ENCODE measurements at places on chromosomes 6 and 20.
A peak's percentile ranks its signal among the peaks of the same experiment; 100 is the strongest.

DNA sequence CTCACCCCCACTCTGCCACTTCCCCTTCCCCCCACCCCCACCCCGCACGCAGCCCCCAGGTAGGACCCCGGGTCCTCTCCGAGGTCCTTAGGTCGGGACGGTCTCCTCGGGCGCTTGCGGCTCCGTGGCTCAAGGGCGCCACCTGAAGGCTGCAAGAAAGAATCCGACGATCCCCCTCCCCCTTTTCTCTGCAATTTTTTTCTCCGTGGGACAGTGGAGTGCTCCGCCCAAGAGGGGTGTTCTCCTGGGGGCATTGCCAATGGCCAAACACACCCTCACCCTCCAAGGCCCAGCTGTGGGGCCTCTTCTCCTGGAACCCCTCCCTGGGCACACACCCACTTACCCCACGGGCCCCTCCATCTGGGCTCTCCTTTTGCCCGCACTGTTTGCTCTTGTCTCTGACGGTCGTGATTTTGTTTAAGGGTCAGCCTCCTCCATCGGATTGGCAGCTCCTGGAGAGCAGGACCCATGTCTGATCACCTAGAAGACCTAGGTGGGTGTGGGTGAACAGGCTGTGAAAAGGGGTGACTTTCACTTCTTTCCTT lies 1.1 kb upstream of the TMEM74B start:
- DNase-seq = peak; percentile 14

DNA sequence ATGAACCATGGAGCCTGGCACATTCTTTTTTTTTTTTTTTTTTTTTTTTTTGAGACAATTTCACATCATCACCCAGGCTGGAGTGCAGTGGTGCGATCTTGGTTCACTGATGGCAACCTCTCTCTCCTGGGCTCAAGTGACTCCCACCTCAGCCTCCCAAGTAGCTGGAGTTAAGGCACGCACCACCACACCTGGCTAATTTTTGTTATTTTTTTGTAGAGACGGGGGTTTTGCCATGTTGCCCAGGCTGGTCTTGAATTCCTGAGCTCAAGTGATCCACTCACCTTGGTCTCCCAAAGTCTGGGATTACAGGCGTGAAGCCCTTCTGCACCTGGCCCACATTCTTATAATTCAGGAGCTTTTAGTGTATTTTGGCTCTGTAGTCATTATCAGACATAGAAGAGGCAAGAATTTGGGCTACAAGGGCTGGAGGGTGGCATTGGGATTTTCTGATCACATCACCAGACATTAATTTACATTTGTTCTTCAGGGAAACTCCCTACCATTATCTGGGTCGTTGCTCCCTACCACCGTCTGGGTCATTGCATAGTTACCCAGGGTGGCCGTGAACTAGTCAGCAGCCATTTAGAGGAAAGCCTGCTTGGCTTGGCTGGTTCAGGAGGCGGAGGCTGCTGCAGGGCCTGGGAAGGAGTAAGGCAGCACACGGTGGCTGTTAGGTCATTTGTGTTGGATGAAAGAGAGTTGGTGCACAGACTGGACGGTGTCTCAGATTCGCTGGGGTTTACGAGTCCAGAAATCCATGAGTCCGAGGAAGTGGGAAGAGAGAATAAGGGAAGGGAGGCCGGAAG lies 17.6 kb downstream of the ARID1B start:
- no peak for DNase-seq

- DNase-seq = no peak
These were observed 37.3 kb downstream of the SPDEF start for GRCh38 chr6:34518669-34519365.

DNA sequence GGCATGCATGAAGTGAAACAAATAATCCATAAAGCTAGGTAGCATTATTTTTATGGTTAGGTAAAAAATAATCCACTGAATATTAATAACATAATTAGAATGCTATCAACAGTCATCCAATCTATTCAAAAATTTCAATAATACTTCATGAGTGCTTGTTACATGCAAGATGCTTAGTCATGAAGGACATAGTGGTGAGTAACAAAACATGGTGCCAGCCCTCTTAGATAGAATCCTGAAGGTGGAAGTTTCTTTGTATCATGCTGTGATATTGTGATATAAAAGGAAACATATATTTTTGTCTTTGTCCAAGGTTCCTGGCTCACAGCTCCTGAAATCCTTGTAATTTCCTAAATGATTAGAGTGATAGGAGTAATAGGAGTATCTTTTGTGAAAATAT lies 14.9 kb downstream of the RCAN2 start:
- no peak for DNase-seq

GRCh38 chr6:160203953-160204352 lies 54.7 kb downstream of the SLC22A2 start:
- no peak for DNase-seq

DNA sequence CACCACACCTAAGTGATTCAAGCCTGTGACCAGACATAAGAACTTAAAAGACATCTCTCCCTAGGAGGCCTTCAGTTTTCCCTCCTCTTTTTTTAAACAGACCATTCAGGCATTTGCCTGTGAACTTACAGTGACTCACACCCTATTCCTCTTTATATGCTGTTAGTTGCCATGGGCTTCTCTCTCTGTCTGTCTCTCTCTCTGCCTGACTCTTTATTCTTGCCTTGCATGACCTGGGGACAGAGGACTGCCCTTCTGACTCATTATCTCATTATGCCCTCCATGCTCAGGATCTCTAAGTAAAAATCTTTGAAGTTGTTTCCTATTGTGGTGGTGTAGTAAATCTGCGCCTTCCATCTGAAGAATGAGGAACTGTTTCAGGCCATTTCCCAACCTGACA lies 442.2 kb upstream of the MAN1A1 start:
- DNase-seq = no peak

- no peak for DNase-seq
These were observed 104.1 kb upstream of the BTN3A2 start for GRCh38 chr6:26260725-26261490.

DNA sequence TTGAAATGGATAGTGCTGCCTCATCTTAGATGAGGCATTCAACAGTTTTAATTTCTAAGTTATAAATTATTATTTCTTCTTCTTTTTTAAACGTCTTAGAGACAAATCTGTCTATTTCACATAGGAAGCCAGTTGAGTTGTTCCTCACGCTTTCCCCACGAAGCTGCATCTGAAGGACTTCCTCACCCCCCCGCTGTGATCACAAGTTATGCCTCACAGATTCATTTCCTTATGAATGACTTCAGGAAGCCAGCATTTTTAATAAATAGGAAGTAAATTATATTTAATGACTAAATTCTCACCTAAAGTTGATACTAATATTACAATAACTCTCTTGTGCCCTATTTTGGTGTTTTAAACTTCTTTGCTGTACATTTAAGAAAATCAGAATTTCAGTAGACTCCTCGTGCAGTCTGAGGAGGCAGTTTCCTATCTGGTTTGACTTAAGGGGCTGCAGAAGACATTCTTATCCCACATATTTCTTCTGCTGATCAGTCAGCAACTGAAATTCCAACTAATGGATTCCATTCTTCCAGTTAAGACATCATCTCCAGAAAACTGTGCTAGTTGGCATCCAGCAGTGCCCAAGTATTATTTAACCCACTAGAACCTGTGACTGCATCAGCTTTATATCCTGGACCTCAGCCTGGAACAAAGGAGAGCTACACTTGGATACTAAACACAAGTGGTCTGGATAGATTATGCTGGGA lies 182.7 kb upstream of the CCN2 start:
- no peak for DNase-seq

DNA sequence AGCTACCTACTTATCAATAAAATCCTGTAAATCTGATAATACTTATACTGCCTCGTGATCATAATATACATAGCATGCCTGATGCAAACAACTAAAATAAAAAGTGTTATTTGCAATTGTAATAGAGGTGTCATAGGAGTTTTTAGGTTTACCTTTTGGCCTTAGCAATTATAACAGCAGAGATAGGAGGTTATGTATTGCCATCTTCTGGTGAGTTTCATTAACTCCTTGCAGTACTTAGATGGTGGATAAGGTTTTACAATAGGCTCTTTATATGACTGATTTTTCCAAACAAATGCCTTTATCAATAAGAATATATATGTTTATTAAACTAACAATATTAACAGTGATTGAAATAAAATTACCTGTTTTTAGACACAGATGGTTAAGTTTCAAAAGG lies 27.8 kb upstream of the MYCT1 start:
- DNase-seq = no peak
